NCI-H2227 treated with DMSO at 0.1 percent for 48 hours (cell line): ENCODE measurements at places on chromosomes 11 and 22.

DNA sequence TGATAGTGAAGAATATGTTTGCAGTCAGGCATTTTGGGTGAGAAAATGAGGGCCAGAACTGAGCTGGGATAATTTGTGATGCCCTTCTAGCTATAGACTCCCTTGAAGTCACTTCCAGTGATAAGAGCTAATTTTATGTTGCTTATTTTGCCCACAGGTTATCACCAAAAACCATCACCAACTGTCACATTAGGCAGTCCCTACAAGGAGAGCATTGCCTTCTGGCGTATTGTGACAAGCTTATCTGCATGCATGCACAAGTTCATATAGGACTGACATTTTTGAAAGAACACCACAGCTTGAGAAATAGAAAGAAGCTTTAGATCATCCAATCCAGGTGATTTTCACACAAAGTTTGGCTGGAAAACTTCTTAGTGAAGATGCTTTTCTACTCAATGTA, 735.3 kb upstream of the RAG2 start:
- DNase-seq, result no peak

GRCh38 chr11:43021466-43021865, 290.3 kb upstream of the API5 start:
- no peak for DNase-seq

DNA sequence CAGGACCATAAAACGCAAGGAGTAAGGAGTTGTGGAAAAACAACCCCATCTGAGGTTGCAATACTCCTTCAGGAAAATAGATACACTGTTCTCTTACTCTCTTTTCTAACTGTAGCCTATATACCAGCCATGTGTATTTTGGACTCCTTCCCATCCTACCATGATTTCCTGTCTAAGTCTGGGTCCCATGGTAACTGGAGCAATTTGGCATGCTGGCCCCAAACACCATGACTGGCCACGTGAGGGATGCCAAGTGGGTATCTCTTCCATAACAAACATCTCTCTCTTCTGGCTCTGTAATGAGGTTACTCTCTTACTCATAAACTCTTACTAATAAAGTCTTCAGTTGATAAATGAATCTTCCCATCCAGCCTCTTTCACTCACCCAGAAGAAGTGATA, 26.5 kb downstream of the ABTB2 start:
- DNase-seq, result no peak

DNA sequence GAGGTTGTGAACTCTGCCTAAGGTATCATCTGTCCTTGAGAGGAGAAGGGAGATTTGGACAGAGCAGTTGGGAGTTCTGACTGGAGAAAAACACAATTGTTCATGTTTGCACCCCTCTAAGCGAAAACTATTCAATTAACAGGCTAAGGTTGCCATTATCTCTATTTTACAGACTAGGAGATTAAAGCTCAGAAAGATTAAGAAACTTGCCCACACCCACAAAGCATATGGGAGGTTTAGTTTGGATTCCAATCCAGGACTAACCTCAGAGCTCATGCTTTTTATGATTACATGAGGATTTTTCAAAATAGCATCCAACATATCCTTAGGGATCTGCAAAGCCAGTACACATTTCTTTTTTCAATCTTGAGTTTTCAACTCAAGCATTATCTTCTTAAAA, 22.0 kb downstream of the GAB2 start:
- no peak for DNase-seq

GRCh38 chr22:31497148-31497938, 1.0 kb downstream of the SFI1 start:
- DNase-seq, result no peak

DNA sequence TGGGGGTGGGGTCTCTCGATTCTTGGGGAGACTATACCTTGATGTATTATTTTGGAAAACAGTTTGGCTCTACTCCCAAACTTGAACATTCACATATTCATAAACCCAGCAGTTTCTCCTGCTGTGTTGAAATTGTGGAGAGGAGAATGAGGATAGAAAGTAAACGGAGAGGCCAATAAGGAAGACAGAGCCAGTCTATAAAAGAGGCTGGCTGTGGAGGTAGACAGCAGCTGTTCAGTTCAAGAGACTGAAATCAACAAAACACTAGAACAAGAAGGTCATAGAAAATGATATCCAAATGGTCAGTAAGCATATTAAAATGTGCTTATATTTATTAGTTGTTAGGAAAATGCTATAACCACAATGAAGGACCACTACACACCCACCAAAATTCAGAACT, 1.9 kb upstream of the MOGAT2 start:
- DNase-seq, result no peak

- DNase-seq, result no peak
These were observed 26.2 kb downstream of the FSHB start for GRCh38 chr11:30257058-30257457.

GRCh38 chr11:81700076-81700475, 1033.6 kb downstream of the FAM181B start:
- DNase-seq, result no peak

- no peak for DNase-seq
These were observed 187.0 kb downstream of the DSCAML1 start for GRCh38 chr11:117610045-117610444.

GRCh38 chr11:126198648-126199047, 12.8 kb downstream of the RPUSD4 start:
- no peak for DNase-seq

GRCh38 chr22:45082795-45083194, 73.0 kb upstream of the PHF21B start:
- no peak for DNase-seq

GRCh38 chr11:117501237-117501898, 173.7 kb downstream of the CEP164 start:
- DNase-seq, result no peak

GRCh38 chr11:29449281-29450074, 567.4 kb downstream of the KCNA4 start:
- DNase-seq, result no peak

DNA sequence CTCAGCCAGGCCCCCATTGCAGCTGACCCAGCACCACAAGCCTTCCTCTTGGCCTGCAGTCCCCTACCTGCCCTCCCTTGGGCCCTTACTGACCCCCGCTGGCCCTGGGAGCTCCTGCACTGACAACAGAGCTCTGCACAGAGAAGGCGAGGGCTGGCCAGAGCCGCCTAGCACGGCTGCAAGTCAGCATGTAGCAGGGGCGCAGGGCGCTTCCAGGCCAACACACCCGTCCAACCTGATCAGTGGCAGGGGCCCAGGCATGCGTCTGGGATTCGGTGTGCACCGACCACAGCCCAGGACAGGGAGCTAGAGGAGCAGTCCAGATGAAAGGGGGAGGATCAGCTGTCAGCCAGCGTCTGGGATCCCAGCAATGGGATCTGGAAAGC, 7.6 kb downstream of the WNT7B start:
- no peak for DNase-seq

GRCh38 chr11:93737904-93738612, 3.2 kb downstream of the TAF1D start:
- DNase-seq, result no peak

- DNase-seq, result no peak
These were observed 43.6 kb downstream of the MAPK1 start for GRCh38 chr22:21823740-21824444.

- DNase-seq, result no peak
These were observed 25.9 kb upstream of the ATXN10 start for GRCh38 chr22:45645526-45646414.

DNA sequence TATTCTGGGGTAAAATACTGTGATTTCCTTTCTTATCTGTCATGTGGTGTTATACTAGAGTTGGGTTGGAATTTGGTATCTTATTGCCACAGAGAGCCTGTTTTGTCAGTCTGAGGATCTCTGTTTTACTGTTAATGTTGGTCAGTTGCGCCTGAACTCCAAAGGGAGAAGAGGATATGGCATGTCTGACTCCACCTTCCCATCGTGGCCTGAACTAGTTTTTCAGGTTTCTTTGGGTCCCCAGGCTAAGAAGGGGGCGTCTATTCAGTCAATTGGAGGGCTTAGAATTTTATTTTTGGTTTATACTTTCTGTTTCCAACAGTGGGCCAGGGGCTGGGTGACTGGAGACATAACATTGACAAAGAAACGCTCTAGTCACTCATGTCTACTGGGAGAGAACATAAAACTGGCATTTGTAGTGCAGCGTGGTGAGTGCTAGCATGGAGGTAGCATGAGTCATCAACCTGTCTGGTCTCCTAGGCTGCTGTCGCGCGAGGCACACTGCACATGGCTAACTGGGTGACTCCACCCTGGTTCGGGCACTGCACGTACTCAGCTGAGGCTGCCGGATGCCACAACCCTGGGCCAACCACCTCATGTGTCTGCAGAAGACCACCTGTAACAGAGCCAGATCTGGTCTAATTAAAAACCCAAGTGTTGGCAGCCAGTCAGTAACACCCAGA, 120.1 kb upstream of the OR9Q1 start:
- no peak for DNase-seq

GRCh38 chr11:61972112-61972671, 4.8 kb upstream of the FTH1 start:
- no peak for DNase-seq

DNA sequence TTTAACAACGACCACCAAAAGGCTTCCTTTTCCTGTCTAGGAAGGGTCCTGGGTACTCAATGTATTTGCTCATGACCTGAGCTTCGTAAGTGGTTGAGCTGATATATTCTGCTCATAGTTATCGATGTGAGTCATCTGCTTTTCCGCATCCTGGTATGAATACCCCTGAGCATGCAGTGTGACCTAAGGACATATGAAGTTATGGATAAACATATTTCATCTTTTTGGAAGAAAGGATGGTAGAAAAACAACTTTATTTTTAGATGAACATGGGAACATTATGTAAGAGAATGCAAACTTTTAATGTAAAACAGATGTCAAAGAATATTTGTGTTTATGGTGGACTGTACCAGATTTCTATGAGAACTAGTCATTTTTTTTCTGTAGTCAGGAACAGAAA, 28.4 kb downstream of the TRPC6 start:
- DNase-seq, result no peak

DNA sequence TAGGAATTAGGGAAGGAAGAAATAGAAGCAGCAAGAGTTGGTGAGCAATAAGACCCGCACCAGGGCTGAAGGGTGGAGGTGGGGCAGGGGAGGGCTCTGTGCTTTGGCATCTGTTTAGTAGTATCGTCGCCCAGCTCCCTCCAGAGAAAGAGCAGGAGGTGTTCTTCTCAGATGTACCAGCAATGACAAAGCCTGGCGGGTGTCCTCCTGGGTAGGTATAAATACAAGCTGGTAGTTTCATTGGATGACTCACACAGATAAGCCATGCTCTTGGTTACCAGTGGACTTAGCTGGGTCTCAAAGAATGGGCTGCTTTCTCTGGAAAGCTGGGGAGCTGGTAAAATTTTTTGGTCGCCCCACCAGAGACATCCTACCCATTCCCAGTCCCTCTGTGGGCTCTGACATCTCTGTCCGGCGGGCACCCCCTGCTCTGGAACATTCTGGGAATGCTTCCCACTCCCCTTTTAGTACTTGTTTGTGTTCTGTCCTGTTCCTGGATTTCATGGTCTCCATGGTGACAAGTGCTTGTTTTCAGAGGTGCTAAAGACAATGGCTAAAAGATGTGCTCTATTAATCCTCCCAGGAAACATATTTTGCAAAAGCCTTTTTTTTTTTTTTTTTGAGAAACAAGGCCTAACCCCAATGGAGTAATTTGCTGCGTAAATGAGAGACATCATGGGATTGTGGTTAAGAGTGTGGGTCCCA, 15.4 kb upstream of the TUBA8 start:
- no peak for DNase-seq

GRCh38 chr11:1639102-1639620, 9.6 kb downstream of the KRTAP5-5 start:
- DNase-seq, result peak; percentile 68

GRCh38 chr11:11735586-11735985, 106.2 kb upstream of the USP47 start:
- no peak for DNase-seq

DNA sequence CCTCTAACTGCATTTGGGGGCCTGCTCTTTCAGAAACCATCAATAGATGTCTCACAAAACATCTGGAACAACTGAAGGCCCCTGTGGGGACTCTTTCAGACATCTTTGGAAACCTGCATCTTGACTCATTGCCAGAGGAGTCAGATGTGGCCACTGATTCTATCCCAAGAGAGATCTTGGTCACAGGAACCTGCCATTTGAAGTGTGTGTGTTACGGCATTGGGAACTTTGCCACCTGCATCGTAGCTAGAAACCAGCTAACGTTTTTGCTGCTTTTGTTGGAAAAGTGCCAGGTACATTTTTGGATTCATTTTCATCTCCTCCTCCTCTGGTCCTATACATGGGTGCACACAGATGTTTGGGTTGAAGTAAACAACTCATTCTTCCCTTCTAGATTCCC, 4.3 kb downstream of the SRRD start:
- DNase-seq, result no peak

DNA sequence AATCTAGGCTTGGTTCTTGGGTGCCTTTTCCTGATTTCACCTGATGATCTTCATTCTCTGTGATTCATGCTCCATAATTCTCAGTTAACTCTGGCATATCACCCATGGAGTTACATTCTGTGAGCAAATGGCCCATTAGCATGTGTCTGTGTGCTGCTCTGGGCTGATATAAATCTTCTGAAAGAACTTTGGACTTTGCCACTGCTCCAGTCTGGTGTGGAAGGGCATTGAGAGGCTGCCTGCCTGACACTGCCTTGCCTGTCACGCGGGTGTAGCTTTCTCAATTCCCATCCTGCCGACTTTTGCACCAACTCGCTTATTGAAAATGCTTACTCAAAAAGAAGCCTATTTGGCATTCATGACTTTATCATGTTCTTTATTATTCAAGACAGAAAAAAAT, 42.2 kb downstream of the FAT3 start:
- no peak for DNase-seq

DNA sequence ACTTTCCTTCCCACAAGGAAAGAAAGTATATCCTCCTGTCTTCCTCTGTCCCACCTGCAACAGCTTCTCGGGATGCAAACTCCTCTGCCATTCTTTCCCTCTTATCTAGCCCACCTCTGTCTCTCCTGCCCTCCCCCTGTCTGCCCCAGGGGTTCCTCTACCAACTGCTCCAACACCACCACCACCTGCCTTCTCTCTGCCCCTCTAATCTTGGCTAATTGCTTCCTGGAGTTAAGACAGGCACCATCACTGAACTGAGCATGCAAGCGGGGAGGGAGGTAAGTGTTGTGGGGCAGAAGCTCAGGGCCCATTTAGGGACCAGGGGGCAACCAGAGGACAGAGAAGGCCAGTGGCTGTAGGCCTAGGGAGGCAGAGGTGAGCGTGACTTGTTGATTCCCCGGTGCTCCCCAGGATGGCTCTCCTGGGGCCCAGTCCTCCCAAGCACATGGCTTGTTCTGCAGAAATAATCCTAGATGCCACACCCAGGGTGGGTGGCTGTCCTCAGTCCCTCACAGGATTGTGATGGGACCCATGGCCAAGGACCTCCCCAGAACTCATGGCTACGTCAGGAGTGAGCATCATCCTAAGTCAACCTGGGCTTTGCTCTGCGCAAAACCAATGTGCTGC, 111.1 kb downstream of the TP53I11 start:
- DNase-seq, result no peak

- no peak for DNase-seq
These were observed 93.0 kb downstream of the UVRAG start for GRCh38 chr11:75907906-75908527.

- DNase-seq, result no peak
These were observed 378.4 kb upstream of the PITPNB start for GRCh38 chr22:28297504-28297903.
